ENCODE measurements at places on chromosomes 4 and X.
A peak's percentile ranks its signal among the peaks of the same experiment; 100 is the strongest.

- DNase-seq = no peak
Measured at GRCh38 chr4:31175242-31175910, 455.2 kb downstream of the PCDH7 start.

- peak; percentile 65 for DNase-seq
Measured at GRCh38 chr4:10013722-10014121, 7.6 kb downstream of the SLC2A9 start.

GRCh38 chr4:52106191-52106590, 55.1 kb downstream of the SPATA18 start:
- no peak for DNase-seq

DNA sequence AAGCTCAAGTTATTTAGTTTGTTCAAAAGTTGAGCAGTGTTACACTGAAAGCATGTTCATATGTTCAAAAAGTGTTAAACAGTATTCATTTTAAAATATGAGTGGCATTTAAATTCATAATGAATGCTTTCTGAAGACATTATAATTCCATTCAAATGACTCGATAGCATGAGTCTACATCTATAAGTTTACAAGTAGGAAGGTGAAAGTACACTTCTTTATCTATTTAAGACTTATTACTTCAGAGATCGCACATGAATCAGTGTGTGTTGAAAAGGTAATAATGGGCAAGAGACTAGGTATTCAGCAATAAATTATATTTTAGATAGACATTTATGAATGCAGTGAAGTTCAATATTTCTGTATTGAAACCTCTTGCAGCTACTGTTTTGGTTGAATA, 456.1 kb downstream of the GRXCR1 start:
- no peak for DNase-seq

GRCh38 chr4:87875191-87875590, 42.4 kb downstream of the MEPE start:
- DNase-seq = no peak

DNA sequence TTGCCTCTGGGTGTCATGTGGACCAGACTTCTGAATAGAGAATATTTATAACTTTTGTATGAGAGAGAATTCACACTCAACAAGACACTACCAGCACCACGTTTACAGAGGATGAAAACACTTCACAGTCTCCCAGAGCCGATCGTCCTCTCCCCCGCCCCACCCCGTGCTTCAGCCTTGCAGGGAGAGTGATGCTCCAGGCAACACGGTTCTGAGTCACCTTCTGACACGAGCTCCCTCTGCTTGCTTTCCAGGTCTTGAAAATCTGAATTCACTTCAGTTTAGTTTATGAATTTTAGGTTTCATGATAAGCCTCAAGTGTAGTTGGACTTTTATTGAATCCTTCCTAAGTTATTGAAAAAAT, 59.8 kb downstream of the CPLX1 start:
- peak; percentile 41 for DNase-seq

GRCh38 chrX:97267396-97268181, 383.9 kb downstream of the RPA4 start:
- no peak for DNase-seq

GRCh38 chr4:55820279-55820678, 689 bp downstream of the EXOC1L start:
- DNase-seq = no peak
